ENCODE measurements at places on chromosomes 4 and X.
A peak's percentile ranks its signal among the peaks of the same experiment; 100 is the strongest.

DNA sequence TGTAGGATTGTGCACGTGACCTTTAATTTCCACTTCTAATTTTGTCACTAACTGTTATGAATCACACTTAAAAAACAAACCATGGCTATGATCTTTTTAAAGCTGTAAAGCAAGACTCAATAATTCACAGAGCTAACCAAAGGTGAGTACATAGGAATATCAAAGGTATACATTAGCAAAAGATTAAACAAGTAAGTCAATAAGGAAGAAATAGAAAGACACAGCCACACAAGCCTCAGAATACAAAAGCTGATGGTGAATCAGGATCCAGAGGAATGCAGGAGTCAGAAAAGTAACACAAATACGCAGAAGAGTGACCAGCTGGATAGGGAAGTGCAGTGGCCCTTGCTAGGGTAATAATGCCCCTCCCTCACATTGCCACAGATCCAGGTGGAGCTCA is 943.6 kb downstream of the DMD start:
- DNase-seq, result no peak

- DNase-seq, result no peak
Observed at GRCh38 chrX:31293409-31293808, 221.6 kb upstream of the FTHL17 start.

GRCh38 chr4:7256984-7257810 is 64.9 kb downstream of the SORCS2 start:
- no peak for DNase-seq

- DNase-seq, result no peak
Observed at GRCh38 chrX:151710457-151710856, 5.4 kb upstream of the FATE1 start.

DNA sequence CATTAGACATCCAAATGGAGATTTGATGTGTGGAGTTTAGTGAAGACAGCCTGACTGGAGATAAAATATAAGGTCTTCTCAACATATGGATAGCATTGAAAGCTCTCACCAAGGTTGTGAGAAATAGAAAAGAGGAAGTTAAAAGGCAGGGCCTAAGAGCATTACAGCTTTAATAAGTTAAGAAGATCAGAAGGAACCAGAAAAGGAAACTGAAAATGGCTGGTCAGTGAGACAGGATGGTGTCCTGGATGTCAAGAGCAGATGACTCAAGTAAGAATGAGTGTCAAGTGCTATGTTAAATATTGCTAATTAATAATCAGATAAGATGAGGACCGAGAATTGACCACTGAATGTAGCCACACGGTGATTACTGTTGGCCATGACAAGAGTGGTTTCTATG is 642.9 kb downstream of the STPG2 start:
- no peak for DNase-seq

DNA sequence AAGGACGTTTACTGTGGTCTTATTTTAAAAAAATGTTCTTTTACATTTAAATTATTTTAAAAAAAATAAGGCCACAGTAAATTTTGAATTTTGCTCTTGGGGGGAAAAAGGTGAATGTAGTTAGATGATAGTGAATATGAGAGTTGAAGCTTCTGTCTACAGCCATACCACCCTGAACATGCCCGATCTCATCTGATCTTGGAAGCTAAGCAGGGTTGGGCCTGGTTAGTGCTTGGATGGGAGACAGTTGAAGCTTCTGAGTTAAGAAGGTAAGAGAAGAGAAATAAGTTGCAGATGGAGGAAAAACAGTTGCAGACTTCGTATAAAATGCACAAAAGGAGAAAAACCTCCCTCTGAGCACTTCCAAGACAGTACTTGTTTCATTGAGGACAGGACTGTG is 115.6 kb upstream of the NR3C2 start:
- DNase-seq, result no peak

GRCh38 chr4:59818656-59819055 is 1381.5 kb upstream of the ADGRL3 start:
- no peak for DNase-seq

DNA sequence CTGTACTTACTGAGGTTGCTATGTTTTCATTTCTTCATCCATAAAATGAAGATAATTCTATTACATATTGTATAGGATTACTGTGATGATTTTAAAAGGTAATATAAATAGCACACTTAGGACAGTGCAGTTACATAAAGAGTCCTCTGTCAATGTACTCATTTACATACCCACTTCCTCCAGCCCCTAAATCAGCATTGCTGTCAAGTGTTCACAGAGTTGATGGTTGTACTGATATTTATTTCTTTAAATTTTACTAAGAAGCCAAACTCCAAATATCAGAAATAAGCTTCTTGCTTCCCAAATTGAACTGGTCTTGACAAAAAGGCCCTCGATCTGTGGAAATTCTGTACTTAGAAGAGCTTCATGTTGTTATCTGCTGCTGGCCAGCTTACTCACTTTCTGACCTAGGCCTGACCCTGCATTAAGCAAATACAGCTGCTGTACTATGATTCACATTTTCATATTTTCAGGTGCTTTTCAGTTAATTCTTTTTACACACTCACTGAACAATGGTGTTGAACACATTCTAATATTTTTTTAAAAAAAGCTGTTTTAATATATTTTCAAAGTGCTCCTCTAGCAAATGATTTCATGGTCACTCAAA is 259.6 kb downstream of the UNC5C start:
- no peak for DNase-seq

DNA sequence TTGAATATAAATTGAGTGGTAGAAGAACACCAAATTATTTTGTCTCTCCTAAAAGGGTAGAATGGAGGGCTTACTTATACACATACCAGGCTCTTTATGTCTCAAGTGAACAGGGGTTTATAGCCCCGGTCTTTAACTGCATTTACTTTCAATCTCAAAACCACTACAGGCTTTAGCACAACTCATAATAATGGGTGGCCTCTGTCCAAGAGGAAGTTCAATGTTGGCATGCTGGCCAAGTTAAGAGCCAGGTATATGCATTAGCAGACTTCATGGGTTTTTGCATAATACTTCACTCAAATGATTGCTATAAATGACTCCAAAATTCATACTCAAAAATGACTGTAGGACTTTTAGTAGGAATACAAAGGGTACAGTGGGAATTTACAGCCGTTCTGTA is 118.5 kb upstream of the OTUD4 start:
- DNase-seq, result no peak

DNA sequence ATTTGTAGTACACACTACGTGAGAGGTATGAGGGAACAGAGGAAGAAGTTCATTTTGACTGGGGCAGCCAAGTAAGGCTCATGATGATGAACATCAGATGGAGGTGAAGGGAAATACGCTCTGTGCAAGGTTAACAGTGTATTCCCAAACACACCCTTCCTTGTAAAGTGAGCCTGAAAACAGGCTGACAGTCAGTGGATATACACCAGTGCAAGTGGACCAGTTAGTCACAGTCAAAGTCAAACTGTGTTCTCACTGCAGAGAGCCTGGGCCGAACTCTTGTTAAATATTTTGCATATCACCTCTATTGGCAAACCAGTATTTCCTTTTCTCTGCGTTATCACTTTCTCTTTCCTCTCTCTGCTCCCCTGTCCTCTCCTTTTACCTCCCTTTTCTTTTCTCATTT is 23.4 kb upstream of the RHOH start:
- DNase-seq, result no peak

DNA sequence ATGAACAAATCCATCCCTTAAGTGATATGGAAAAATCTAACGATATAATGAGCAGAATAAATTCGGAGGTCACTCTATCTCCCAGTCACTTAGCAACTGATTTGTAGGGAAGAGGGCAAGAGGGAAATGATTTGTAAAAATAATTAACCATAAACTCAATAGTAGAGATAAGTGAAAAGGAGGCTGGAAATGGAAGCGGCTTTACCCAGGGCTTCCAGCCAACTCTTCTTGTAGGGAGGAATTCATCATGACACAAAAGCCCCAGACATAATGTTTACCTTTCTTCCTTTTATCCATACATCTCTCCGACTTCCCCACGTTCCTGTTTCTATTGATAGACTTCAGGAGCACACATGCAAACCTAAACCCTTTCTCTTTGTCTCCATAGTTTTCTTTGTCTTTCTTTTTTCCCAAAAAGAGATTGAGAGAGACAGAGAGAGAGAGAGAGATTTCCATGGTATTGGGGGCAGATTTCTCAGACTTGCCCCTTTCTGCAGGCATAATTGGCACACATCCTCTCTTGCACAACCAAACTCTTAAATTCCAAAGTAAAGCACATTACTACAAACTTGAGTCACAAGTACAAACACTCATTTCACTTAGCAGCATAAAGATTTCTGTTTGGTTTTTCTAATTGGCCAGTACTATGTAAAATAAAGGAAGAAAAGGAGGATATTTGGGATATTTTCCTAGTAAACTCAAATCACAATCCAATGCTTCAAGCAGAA is 140.9 kb downstream of the MAPK10 start:
- DNase-seq, result peak; percentile 20

DNA sequence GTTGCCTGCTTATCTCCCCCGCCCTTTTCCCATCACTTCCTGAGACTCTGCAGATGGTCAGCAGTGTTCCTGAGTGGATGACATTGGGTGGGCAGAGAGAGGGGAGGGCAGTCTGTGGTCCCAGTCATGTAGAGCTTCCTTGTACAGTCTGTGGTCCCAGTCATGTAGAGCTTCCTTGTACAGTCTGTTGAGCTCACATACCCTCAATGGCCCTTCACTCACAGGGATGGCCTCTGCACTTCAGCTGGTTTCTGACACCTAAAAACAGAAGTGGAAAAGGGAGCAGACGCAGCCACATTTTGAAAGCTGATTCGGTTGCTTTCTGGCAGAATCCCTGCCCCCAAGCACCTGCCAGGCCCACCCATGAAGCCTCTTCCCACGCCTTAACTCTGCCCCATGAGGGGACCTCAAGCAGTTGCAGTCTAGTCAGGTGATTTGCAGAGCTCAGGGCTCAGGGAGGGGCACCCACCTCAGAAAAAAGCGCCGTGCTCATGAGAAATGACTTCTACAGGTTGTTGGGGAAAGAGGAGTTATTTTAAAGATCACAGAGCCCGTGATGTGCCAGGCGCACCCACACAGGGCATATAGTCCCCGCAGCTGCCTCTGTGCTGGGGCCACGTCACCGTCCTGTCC is 3.6 kb upstream of the TMEM271 start:
- no peak for DNase-seq

GRCh38 chr4:150234246-150234645 is 156.0 kb downstream of the DCLK2 start:
- no peak for DNase-seq

- DNase-seq, result peak; percentile 29
Observed at GRCh38 chr4:75259306-75259705, 254.9 kb downstream of the RCHY1 start.

DNA sequence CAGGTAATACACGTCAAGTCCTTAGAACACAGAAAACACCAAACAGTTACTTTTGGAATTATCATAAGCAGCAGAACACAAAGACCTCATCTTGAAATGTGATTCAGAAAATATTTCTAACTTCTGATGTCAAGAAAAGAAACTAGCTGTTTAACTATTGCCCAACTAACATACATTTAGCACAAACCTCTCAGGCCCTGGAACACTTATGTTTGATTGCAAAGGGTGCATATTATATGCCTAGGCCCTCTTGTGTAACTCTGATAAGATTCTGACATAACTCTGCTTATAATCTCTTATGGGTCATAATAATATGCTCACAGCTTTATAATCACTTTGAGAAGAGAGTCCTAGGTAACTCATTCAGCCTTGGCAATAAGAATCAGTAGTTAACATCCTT is 62.6 kb downstream of the TBC1D9 start:
- DNase-seq, result no peak

GRCh38 chr4:131296192-131296591 is 1852.9 kb upstream of the PCDH10 start:
- DNase-seq, result no peak

DNA sequence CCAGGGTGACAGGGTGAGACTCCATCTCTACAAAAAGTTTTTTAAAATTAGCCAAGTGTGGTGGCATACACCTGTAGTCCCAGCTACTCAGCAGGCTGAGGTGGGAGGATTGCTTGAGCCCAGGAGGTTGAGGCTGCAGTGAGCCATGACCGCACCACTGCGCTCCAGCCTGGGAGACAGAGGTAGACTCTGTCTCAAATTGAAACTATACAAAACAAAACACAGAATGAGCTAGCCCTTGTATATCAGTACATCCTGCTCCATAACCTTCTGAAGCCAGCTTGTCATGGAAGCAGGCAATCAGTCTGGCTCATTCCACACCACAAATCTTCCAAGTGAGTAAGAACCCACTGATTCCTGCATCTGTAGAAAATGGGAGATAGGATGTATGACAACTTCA is 49.0 kb downstream of the CD99L2 start:
- DNase-seq, result no peak

DNA sequence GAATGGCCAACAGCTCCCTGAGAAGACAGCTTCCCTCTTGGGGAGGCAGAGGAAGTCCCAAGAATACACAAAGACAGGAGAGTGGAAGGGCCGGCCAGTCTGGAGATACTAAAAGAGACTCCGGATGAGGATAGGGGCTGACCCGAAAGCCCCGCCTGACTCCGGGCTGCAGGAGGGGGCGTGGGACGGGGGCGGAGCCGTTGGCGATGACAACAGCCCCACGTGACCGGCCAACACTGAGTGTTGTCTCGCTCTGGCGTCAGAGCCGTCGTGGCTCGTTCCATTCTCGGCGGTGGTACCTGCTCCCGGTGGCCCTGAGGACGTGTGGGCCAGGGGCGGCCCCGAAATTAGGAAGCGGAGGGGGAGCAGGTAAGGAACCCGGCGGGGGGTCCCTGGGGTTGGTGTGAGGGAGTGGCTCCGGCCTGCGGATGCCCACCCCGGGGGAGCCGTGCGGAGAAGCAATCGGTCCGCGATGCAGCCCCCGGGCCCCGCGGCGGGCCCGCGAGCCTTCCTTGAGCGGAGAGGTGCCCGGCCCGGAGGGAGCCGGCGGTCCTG is at the start of gene BEX4:
Gene BEX4, plus strand, starts transcription at position 239 of the 555 bp plus-strand sequence. CDS start 1,046 bp downstream, outside the sequence.
- DNase-seq, result peak; percentile 91

DNA sequence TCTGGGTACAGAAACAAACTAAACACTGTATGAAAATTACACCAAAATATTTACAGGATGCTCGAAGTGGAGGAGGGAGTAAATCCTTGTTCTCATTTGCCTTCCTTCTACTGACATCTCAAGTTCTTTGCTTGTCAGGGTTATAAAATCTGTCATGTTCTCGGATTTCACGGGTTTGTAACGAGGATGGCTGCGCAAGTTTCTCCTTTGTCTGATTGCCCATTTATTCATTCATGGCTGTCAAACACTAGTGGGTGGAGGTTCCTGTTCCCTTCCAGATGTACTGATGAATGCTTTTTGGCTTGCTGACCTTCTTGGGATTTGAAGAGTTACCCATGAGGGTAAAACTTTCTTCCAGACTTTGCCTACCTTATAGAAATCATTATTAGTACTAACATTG is 206.9 kb downstream of the SPCS3 start:
- peak; percentile 8 for DNase-seq

DNA sequence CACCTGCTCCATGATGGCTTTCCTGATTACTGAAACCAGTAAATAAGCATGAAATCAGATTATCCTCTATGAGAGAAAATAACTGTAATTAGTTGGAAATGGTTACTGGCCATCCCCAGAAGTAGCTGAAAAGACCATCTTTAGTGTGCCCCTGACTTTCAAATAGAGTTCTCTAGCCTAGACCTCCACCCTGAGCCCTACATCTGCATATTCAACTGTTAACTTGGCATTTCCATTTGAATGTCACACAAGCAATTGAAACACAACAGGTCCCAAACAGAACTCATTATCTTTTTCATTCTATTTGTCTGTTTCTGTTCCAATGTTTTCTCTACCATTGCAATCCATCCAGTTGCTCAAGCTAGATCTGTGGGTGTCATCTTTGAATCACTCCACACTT is 952.3 kb downstream of the RPA4 start:
- DNase-seq, result no peak

- no peak for DNase-seq
Observed at GRCh38 chrX:131923614-131924250, 99.4 kb upstream of the STK26 start.

GRCh38 chr4:123229286-123229685 is 167.3 kb upstream of the SPRY1 start:
- no peak for DNase-seq

Data from brain (organoid and tissue), 16 donors.